ENCODE measurements at places on chromosomes 13 and 19.

- DNase-seq = no peak
Measured at GRCh38 chr13:106449096-106449495, 86.4 kb downstream of the EFNB2 start.

GRCh38 chr19:5826531-5827341 lies 12.8 kb downstream of the FUT6 start:
- peak; percentile 83 for DNase-seq

DNA sequence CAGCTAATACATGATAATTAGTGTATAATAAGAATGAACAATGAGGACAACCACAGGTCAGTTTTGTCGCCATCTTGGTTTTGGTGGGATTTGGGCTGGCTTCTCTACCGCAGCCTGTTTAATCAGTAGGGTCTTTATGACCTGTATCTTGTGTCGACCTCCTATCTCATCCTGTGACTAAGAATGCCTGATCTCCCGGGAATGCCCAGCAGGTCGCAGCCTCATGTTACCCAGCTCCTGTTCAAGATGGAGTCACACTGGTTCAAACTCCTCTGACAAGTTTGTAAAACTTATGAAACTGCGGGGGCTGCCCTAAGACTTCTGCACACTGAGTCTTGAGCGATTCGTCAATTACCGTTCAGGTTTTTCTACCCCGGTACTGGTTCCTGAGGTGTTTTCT lies 21.5 kb upstream of the ADGRE1 start:
- no peak for DNase-seq

- DNase-seq = no peak
Measured at GRCh38 chr19:33736158-33736557, 60.5 kb upstream of the KCTD15 start.

DNA sequence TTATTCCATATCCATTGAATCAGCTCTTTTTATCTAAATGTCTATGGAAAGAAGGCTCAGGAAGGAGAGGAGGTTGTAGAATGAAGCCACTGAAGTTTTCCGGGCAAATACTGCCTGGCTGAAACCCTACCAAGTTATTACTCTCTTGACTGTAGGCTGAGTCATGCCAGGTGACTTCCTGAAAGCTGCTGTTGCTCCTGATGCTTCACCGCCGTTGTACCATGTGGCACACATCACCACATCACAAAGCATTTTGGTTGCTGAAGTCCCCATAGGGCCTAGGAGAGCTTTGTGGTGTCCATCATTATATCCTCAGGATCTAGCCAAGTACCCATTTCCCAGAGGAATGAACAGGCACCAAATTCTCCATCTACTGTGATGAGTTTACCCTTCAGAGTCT lies 11.1 kb upstream of the TDRD12 start:
- no peak for DNase-seq

GRCh38 chr13:110907951-110908898 lies 6.6 kb downstream of the ANKRD10 start:
- peak; percentile 29 for DNase-seq

DNA sequence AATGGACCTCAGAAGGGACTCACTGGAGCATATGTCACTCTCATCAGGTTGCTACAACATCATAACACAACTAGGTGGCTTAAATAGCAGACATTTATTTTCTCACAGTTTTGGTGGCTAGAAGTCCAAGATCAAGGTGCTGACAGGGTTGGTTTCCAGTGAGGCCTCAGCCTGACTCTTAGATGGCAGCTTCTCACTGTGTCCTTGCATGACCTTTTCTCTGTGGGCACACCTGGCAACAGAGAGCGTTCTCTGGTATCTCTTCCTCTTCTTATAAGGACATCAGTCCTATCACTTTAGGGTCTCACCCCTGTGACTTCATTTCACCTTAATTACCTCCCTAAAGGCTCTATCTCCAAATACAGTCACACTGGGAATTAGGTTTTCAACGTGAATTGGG lies 74.5 kb downstream of the CYSLTR2 start:
- no peak for DNase-seq

DNA sequence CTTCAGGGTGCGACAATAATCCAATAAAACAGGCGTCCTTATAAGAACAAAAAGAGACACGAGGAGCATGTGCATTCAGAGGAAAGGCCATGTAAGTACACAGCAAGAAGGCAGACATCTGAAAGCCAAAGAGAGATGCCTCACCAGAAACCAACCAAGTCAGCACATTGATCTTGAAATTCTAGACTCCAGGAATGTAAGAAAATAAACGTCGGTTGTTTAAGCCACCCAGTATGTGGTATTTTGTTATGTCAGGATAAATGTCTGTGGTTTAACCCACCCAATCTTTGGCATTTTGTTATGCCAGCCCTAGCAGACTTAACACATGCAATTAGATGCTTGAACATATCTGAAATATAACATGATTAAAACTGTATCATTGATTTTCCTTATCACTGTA lies 452.0 kb downstream of the SLITRK6 start:
- no peak for DNase-seq

GRCh38 chr13:47796816-47797215 lies 204.3 kb downstream of the SUCLA2 start:
- DNase-seq = no peak

DNA sequence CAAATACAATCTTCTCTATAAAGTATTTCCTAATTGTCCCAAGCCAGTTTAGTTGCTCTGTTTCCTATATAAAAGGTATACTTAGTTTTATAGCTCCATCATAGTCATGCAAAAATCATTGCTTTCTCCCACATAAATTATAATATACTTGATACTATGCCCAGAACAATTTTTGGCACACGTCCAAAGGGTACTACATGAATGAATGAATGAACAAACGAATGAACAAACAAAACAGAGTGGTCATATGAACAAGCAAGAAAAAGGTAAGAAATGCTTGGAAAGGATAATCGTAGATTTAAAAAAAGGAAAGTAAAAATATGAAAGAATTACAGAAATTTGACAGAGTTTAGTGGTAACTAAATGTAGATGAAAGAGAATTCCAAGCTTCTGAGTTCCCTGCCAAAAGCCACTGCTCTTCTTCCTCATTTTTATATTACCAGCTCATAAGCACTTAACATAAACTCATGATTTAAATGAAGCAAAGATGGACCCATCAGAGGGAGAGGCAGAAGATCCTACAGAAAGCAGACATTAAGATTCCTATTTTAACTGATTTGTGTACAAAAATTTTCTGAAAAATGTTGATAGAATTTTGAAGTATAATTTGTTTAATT lies 123.2 kb downstream of the ENOX1 start:
- no peak for DNase-seq

DNA sequence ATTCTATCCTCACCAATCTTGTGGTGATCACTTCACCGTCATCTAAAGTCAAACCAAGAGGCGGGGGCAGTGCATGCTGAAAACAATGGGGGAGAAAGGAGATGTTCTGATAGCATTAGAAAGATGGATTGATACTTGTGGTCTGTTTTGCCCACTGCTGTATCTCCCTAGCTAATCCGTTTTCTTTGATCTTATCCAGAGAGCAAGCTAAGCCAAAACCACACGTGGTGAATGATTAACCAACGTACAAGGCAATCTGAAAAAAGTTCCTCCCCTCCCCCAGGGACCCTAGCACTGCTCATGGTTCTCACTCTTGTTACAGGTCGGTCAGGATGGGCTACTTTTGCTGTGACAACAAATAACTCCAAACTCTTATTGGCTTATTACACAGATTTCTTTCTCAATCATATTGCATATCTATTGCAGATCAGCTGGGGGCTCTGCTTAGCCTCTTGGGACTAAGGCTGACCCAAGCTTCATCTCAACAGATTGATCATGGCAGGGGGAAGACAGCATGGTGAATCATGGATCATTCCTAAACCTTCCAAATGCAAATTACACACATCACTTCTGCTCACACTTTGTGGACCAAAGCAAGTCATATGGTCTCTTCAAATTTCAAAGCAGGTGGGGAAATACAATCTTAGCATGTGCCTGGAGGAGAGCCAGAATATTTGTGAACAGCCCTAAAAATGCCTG lies 11.9 kb upstream of the C13orf42 start:
- no peak for DNase-seq

- DNase-seq = no peak
Measured at GRCh38 chr19:40553885-40554857, 22.5 kb upstream of the SHKBP1 start.
